ENCODE measurements at places on chromosomes 16 and 17.

GRCh38 chr16:5580296-5580695 is 482.7 kb upstream of the EEF2KMT start:
- DNase-seq: no peak

DNA sequence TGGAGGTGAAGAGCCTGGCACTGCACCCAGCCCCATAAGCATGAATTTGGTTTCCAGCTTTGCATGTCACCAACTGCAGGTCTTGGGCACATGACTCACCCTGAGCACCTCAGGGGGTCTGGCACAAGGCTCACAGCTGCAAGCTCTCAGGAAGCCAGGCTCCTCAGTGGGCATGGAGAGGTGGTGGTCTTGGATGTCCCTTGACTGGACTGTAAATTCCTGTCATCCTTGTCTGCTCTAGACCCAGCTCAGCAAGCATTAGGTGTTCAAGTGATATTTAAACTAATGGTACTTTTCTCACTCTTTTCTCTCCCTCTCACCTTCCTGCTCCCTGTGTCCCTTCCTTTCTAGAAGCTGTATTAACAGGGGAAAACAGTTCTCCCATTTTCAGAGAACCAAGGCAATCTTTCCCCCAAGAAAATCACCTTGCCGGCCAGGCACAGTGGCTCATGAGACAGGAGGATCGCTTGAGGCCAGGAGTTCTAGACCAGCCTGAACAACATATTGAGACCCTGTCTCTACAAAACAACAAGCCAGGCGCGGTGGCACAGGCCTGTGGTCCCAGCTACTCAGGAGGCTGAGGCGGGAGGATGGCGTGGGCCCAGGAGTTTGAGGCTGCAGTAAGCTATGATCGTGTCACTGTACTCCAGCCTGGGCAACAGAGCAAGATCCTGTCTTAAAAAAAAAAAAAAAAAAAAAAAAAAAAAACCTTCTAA is 5.1 kb upstream of the KIFC3 start:
- DNase-seq: no peak

- no peak for DNase-seq
Observed at GRCh38 chr17:7885367-7886226, 3.0 kb upstream of the CHD3 start.

DNA sequence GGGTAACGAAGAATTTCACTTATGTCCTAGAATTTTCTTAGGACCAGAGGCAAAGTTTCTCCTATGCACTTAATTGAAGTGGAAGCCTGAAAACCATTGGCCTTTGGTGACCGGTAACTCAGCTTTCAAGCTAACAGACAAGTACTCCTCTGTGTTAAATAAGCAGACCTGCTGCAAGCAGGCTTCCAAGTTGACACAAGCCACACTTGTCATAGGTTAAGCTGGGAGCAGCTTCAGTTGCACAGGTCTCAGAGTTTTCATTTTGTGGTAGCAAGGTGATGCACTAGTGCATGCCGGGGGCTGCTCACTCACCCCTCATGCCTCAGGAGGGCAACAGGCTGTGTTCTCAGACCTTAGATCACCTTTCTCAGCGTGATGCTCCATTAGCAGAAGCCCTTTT is 399.9 kb downstream of the UTP18 start:
- DNase-seq: no peak

- DNase-seq: no peak
Observed at GRCh38 chr16:52568983-52569690, 22.2 kb upstream of the TOX3 start.

- DNase-seq: peak; percentile 44
Observed at GRCh38 chr17:63961355-63962212, 11.1 kb downstream of the SCN4A start.

DNA sequence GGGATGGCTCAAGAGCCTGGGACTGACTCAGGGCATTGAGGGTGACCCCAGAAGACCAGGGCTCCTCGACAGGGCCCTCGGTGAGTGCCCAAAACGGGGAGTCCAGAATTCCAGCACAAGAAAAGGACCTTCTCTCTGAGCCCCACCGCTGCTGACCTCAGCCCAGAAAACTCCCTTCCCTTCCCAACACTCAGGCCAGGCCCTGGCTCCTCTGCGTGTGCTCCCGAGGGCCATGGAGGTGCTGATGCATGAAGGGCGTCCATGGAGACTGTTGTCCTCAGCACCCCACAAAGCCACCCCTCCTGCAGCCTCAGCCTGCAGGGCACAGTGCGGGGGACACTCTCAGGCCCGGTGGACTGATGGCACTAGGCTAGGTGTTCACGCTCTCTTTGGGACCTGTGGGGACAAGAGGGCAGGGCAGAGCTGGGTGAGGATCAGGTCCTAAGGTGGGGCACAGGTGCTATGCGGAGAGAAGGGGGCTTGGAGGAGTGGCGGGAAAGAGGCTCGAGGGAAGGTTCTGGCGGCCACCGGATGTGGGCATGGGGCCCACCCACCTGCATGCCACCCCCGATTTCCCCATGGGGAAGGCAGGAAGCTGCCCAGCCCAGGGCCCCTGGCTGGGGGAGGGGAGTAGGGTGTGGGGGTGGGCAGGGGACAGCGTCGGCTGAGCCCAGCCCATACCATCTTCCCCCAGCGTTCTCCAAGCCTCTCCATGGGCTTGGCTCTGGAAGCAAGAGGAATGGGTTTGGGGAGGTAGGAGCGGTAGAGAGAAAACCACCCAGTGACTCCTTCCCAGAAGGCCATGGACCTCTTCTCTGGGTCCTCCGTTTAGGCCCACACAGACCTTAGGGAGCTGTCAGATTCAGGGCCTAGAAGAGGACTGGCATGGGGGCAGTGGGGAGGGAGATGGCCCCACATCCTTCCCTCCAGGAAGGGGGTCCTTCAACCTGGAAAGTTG is 4.5 kb upstream of the TSPOAP1 start:
- DNase-seq: peak; percentile 42

DNA sequence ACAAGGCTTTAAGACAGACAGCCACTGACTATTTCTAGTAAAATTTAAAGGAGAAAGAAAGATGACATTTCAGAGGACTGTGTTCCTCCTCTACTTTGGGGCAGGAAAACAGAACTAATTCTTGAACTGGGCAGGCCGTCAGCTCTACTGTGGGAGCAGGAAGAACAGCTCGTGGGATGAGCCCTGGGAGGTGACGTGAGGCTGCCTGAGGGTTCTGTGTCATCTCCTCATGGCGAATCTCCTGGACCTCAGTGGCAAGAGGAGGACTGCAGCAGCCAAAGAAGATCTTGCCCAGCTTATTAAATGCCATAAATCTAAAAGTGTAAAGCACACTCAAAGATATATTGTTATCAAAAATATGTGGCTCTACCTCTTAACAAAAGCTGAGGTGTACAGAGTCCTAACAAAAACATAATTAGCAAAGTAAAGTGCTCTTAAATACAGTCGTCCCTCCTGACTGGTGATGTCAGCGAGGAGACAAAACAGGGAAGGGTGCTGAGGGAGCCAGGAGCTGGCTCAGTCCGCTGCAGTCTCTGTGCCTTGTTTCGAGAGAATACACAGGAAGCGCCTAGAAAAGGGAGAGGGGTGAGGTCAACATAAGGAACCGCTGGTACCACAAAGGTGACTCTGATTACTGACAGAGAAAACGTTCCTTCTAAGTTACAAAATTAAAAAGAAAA is 58.0 kb downstream of the CREBBP start:
- DNase-seq: no peak

DNA sequence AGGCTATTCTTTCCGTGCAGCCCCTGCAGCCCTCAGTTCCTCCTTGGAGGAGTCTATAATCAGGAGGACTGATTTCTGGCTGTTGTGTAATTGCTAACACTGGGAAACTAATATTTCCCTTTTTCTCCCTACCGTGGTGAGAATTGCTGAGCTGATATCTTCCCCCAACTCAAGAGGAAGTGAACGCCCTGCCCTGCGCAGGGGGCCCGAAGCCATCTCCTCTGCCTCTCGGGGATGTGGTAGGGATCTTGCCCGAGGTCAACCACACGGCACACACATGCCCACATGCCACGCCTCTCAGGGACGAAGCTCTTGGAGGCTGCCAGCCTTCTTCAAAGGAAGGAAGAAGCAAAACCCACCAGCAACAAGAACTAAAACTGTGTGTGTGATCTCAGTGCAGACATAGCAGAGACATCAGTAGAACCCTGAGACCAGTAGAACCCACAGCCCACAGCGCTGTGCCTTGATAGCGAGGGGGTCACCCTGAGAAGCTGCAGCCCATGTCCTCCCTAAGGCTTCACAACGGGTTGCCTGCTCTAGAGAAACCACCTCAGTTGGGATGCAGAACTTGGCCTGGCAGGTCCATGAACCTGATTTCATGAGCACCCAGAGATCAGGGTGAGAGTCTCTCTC is 8.9 kb upstream of the ULK2 start:
- DNase-seq: peak; percentile 16

GRCh38 chr17:68993112-68993511 is 37.9 kb upstream of the ABCA8 start:
- no peak for DNase-seq

GRCh38 chr17:82269138-82269881 is 4.2 kb downstream of the CSNK1D start:
- no peak for DNase-seq

GRCh38 chr16:50402298-50402895 is 33.6 kb upstream of the BRD7 start:
- DNase-seq: no peak

DNA sequence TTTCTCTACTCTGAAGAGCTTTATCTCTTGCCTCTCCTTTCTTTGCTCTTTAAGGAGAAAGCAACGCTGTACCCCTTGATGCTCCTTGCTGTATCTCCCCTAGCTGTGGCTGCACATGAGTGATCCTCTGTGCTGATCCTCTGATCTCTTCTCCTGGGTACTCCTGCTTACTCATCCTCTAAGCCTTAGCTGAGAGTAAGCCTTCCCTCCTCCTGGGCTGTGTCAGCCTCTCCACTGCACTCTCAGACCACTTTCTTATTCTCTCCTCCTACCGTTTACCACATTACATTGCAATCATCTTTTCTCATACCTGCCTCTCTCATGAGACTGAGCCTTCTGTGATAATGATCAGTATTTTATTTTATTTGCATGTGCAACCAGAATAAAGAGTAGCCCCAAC is 25.1 kb downstream of the SOX9 start:
- no peak for DNase-seq

GRCh38 chr16:4182581-4183236 is 59.2 kb downstream of the SRL start:
- no peak for DNase-seq

GRCh38 chr16:84898447-84898846 is 78.7 kb downstream of the CRISPLD2 start:
- no peak for DNase-seq

DNA sequence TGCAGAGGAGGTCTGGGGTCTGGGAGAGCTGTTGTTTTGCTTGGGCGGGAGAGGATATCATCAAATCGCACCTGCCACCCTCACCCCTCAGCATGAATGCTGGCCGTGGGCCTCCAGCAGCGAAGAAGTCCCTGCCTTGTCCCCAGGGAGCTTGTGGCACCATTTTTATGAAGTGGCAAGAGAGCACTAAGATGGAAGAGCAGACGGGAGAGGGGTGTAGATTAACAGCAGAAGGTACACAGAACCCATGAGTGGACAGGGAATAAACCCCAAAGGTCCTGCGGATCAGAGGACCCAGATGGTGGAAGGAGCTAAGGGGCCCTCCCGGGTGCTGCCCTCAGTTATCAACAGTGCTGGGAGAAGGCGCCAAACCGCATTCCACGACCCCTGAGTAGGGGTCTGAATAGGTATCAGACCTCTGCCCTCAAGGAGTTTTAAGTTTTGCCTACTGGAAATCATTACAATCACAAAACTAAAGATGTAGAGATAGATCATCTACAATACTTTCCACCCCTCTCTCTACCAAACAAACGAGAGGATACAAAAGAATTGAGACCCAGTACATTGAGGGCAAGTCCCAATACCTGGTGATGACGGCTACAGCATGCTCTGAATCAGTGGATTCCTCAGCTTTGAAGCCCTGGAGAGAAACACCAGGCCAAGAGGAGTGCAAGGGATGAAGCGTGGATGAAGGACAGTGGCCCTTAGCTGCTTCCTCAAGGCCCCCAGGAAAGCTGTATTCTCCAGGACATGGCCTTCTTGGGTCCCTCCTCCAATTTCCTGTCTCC is 60.2 kb downstream of the CCDC182 start:
- DNase-seq: no peak

- DNase-seq: no peak
Observed at GRCh38 chr16:24493821-24494220, 45.5 kb upstream of the RBBP6 start.

GRCh38 chr17:48055531-48056245 is 7.5 kb downstream of the NFE2L1 start:
- DNase-seq: no peak

- peak; percentile 62 for DNase-seq
Observed at GRCh38 chr17:35432176-35433074, at the start of gene SLFN12. Gene SLFN12, minus strand, starts transcription at chr17:35432500. Its CDS starts 9,472 bp downstream, at chr17:35423028.

- no peak for DNase-seq
Observed at GRCh38 chr17:17370711-17371110, 67.5 kb downstream of the NT5M start.

GRCh38 chr17:82593590-82594087 is 54.6 kb downstream of the WDR45B start:
- no peak for DNase-seq

DNA sequence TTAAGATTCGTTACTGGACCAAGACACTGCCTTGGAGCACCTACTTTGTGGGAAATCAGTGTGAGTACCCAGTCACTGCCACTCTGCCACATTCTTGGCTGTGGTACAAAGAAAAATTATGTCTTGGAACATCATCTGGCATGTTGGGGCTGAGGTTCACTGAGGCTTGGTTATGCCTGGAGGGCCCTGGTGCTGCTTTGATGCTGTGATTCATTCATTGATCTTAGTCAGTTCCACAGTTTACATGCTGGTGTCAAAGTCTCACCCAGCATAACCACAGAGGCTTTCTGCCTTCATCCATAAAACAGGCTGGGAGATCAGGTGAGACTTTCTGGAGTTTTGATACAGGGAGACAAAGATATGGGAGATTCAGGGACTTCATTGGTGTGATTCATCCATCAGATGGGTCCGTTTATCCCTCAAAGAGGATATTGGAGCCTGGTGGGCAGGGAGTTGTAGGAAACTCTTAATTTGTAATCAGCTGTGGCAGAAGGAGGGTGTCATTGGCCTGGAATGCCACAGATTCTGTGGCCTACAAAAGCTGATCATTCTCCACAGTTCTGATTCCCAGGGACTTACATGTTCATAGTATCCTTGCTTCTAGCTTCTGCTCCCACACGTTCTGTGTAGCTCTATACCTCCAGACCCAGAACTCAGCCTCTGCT is 322.5 kb downstream of the PMP22 start:
- DNase-seq: no peak

- DNase-seq: no peak
Observed at GRCh38 chr17:59496178-59496577, 69.2 kb upstream of the DHX40 start.

GRCh38 chr17:66414561-66415175 is 112.3 kb downstream of the PRKCA start:
- DNase-seq: no peak

GRCh38 chr17:81987161-81987770 is 9.8 kb downstream of the ASPSCR1 start:
- DNase-seq: no peak

DNA sequence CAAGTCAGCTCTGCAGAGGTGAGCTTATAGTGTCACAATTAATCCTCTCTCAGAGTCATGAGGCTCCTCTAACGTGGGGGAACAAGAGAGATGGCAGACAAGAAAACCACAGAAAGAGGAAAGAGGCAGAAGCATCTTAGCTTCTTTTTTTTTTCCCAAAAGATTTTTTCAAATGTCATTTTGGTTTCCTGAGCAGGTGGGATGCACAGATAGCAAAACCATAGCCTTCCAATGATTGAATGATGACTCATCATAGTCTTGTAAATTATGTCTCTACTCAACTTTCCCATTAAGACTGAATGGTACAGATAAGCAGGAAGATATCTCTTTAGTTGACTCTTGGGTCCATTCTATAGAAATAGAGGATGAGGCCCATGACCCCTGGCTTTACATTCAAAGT is 162.8 kb upstream of the ZFHX3 start:
- no peak for DNase-seq
